Globus pallidus (tissue), 1 donor: ENCODE measurements at places on chromosomes 16 and 17.

GRCh38 chr17:75724016-75725003 is 3.1 kb downstream of the ITGB4 start:
- DNase-seq, result no peak

- DNase-seq, result no peak
Measured at GRCh38 chr17:36842963-36843558, 94.2 kb upstream of the LHX1 start.

- no peak for DNase-seq
Measured at GRCh38 chr17:9051561-9051960, 30.3 kb downstream of the NTN1 start.

DNA sequence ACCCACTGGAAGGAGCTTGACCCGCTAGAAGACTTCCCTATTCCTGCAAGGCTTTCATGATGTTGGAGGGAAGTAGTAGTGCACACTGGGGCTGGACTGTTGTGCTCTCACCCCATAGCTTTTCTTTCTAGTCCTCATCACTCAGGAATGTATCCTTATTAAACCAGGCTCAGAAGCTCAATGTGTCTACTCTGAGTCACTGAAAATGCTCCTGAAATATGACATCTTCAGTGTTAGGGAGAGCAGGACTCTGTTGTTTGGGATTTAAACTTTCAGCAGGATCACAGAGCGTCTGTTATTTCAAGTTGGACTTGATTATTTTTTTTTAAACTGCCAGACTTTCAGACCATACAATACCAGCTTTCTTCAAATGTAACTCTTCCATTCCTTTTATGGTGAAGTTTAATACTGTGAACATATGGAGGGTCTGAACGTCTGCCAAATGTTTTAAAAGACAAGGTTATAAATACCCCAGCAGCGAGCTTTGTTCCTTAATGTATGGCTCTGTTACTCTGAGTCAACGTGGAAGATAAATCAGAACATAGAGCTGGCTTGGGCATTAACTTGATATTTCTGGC is 257.5 kb downstream of the CDH11 start:
- peak; percentile 1 for DNase-seq

- DNase-seq, result no peak
Measured at GRCh38 chr16:17283016-17283415, 187.7 kb downstream of the XYLT1 start.

DNA sequence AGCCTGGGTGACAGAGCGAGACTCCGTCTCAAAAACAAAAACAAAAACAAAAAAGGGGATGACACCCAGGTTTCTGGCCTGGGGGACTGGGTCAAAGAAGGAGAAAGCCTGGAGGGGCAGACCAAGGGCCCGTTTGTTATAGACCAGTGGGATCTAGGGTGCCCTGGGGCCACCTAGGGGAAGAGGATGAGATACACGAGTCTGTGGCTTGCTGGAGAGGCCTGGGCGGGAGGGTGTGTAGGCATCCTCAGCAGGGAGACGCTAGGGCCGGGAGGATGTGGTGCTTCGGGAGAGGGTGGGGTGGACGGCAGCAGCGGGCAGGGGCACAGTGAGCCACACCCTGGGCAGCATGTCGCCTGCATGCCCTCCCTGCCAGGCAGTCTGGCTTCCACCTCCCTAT is 17.1 kb upstream of the CRK start:
- DNase-seq, result no peak

DNA sequence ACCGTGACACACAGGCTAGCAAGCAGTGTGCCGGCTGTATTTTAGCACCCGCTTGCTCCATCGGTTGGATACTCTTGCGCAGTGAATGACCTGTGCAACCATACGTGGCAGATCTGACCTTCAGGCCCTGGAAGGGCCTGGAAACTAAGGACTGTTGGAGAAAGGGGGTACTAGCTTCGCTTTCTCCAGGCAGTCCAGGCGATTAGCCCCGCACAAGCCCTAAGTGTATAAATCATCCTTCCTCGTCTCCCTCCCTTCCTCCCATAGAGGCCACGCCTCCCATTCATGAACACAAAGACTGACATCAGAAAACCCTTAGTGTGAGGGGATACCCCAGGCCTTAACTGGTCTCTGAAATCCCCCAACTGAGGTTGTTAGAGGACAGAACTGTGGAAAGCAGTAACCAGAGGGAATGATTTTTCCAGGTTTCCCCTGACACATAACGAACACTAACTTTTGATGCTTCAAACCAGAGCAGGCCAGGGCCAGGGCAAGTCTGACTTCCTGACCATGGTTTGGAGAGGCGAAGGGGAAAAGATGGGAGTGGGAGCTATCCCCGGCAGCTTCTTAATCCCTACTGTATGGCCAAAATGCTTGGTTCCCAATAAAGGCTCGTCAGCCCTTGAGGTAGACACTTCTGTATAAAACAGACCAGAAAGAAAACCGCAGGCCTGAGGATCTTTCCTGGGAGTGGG is 1.4 kb upstream of the DYNLL2 start:
- no peak for DNase-seq
